Glutamatergic neuron (in vitro differentiated cells): ENCODE measurements at places on chromosomes 1 and 21.

GRCh38 chr1:203744075-203744972 is 20.7 kb upstream of the LAX1 start:
- DNase-seq, result no peak

GRCh38 chr1:92923664-92924063 is 37.6 kb downstream of the DIPK1A start:
- DNase-seq, result no peak

DNA sequence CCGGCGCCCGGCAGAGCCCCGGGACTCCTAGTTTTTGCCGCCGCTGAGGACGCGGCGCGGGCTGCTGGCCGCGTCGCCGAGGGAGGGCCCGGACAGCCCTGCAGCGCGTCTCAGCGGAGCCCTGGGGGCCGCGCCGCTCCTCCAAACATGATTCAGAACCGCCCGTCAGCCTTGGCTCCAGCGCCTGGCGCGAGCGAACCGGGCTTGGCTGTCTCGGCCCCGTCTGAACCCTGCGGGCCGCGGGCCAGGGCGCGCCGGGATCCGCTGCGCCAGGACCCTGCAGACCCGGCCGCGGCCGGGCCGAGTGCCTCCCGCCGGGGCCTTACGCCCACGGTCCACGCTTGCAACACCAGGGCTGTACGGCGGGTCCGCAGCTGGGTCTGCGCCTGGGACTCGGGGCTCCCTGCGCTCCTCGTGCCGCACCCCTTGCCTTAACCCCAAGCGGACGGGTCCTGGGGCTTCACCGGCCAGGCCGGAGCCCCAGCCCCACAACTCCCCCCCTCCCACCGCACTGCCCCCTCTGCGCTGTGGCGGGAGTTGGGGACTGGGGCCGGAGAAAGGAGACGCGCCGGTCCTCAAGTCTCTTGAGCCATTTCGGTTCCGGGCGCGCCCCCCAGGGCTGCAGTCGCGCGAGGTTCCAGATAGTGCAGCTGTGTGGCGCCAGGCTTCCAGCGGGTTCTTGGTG is 48.4 kb upstream of the CD34 start:
- DNase-seq, result peak; percentile 55

DNA sequence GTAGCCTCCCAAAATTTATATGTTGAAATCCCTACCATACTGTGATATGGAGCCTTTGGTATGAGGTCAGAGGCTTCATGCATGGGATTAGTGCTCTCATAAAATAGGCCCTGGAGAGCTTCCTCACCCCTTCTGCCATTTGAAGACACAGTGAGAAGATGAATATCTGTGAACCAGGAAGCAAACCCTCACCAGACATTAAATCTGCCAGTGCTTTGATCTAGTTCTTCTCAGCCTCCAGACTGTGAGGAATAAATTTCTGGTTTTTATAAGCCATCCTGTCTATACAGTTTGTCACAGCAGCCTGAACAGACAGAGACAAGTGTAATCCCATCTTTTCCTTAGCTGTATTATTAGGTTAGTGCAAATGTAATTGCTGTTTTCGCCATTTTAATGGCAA is 88.4 kb downstream of the OLFML2B start:
- DNase-seq, result no peak

DNA sequence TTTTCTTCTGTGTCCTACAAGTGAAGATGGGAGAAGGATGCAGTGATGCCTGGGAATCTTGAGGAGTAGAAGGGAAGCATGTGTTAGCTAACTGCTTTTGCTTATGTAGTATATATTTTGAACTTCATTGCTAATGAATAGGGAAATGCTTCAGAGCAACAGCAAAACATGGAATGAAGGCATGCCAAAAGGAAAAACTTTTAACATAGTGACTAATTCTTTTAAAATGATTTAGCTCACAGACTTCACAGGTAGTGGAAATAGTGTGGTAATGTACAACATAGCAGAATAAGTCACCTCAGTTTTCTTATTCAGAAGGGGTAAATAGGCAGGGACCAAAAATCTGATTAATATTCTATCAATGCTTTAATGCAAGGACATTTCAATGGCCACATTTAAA is 95.5 kb downstream of the LYPLAL1 start:
- DNase-seq, result no peak

- DNase-seq, result no peak
Observed at GRCh38 chr1:18005238-18005637, 102.4 kb upstream of the IGSF21 start.

DNA sequence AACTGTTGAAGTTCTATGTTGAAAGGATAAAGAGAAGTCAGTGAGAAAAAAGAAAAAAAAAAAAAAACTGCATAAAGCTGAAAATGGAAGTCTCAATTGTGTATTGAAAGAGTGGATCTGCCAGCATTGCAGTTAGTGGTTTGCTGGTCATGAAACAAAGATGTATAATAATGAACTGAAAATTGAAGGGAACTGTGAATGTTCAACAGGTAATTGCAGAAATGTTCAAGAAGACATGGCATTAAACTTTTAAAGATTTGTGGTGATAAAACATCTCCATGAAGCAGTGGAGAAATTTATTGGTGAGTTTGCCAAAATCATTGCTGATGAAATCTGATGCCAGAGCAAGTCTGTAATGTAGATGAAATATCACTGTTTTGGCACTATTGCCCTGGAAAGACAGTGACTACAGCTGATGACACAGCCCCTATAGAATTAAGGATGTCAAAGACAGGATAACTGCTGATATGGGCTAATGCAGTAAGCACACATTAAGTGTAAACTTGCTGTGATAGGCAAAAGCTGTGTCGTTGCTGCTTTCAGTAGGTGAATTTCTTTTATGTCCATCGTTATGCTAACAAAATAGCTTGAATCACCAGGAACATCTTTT is 71.0 kb downstream of the RD3 start:
- DNase-seq, result no peak

GRCh38 chr1:111420377-111420776 is 7.2 kb downstream of the OVGP1 start:
- no peak for DNase-seq

- DNase-seq, result no peak
Observed at GRCh38 chr1:114632427-114632826, 37.4 kb downstream of the DENND2C start.

GRCh38 chr1:11886986-11887665 is 28.4 kb upstream of the NPPB start:
- DNase-seq, result no peak
